Stimulated activated naive CD4-positive, alpha-beta T cell treated with Interleukin-2 at 50 U/mL for 16 hours (primary cell): ENCODE measurements at places on chromosomes 16 and 17.

- peak; percentile 7 for DNase-seq
Observed at GRCh38 chr16:22232277-22233036, 26.4 kb downstream of the EEF2K start.

DNA sequence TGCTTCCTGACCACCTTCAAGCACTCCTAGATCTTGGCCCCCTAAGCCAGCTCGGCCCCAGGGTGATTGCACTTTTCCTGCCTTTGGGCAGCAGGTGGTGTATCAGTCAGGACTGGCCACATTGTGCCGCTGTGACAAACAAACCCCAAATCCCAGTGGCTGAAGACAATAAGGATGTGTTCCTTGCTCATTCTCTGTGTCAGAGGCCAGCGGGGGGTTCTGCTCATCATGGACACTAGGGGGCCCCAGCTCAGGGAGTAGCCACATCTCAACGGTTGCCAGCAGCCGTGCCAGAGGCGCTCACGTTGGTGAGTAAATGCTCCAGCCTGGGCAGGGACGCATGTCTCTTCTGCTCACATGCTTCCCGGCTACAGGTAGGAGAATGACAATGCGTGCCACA, 60.4 kb downstream of the ZDHHC7 start:
- DNase-seq, result peak; percentile 7

GRCh38 chr17:17896746-17897145, 60.0 kb upstream of the SREBF1 start:
- no peak for DNase-seq

DNA sequence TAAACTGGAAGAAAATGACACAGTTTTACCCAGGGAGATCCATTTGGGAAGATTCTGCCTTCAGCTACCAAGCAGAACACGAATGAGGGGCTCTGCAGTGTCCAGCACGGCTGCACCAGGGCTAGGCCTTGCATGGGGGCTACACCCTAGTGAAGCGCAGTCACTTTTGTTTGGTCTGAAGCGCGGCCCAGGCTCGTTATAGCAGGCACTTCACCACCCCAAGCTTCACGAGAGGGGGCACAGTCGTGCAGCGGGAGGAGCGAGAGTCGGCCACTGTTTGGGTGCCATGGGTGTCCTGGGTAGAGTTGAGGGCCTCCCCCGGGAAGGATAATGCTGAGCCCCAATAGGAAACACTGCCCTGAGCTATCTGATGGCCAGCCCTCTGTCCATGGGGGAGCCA, 21.6 kb upstream of the IL17C start:
- DNase-seq, result no peak

GRCh38 chr17:51455211-51455610, 194.9 kb downstream of the UTP18 start:
- DNase-seq, result no peak

DNA sequence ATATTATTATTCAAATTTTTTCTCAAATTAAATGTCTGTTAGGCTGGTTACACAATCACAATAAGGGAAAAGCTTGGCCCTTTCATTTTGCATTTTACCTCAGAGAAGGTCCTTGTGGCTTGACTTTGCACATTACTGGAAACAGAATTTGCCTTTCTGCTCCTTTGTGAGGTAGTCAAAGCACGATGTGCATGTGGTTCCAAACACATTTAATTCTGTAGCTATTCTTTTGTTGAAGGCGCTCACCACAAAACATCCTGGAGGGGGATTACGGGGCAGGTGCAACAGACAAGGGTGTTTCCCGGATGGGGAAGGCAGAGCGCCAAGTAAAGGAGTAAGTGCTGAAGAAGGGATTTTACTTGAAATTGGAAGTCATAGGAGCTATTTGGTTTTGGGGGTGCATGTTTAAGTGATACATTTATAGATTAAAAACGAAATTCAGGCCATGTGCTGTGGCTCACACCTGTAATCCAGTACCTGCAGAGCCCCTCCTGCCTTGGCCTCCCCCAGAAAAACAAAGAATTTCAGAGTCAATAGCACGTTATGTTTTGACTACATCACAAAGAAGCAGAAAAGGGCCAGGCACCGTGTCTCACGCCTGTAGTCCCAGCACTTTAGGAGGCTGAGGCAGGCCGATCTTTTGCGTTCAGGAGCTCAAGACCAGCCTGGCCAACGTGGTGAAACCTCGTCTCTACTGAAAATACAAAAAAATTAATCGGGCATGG, 31.2 kb upstream of the TENT4B start:
- no peak for DNase-seq

DNA sequence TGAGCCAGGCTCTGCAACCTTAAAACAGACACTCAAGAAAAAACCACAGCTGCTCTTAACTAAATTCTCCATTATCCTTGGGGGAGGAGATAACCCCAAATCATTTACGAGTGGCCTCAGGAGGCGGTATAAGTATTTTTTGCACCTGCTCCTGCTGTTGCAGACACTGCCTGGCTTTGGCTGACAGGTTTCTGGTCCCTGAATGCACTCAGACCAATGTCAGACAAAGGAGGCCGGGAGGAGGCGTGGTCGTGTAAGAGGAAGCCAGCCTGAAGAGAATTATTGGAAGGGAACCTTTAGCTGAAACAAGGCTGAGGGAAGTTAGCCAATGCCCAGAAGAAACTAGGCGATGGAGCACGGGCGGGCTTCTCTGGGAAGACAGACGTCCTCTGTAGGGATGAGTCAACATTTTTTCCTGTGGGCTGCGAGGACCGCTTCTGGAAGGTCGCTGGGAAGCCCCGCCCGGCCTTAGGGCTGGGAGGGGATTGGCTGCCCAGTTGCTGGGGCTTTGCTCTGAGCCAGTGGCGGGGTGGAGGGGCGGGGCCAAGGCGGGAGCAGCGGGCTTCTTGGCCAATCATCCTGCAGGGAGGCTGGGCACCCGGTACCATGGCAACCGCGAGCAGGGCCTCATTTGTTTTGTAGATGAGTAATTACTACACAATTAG, 82.3 kb downstream of the CCDC182 start:
- DNase-seq, result peak; percentile 25

GRCh38 chr17:78168903-78169793, 767 bp downstream of the SYNGR2 start:
- peak; percentile 57 for DNase-seq

- DNase-seq, result no peak
Observed at GRCh38 chr17:62626719-62627218, 701 bp upstream of the MRC2 start.

DNA sequence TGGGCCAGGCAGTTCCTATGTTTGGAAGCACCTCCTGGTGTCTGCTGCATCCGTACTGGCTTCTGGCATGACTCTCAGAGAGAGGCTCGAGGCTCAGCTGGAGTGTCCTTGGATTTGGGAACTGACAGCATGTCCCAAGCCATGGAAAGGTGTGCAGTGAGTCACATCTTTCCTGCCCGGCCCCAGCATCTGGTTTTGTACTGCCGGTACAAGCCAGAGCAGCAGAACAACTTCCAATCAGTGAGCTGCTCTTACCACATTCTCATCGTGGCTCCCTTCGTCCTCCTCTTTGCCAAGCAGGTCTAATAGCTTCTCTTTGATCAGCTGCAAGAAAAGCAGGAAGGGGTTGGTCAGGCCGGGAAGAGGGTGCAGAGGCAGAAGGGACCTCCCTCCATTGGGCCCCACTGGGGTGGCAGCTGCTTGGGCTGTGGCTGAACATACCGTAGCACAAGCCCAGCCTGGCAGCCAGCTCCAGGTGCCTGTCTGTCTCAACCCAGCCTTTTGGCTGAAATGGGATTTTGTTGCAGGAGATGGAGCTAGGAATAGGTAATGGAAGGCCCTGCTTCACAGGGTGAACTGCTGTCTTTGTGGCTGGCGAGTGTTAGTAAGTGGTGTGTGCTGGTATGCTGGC, 24.2 kb downstream of the SPACA3 start:
- no peak for DNase-seq

DNA sequence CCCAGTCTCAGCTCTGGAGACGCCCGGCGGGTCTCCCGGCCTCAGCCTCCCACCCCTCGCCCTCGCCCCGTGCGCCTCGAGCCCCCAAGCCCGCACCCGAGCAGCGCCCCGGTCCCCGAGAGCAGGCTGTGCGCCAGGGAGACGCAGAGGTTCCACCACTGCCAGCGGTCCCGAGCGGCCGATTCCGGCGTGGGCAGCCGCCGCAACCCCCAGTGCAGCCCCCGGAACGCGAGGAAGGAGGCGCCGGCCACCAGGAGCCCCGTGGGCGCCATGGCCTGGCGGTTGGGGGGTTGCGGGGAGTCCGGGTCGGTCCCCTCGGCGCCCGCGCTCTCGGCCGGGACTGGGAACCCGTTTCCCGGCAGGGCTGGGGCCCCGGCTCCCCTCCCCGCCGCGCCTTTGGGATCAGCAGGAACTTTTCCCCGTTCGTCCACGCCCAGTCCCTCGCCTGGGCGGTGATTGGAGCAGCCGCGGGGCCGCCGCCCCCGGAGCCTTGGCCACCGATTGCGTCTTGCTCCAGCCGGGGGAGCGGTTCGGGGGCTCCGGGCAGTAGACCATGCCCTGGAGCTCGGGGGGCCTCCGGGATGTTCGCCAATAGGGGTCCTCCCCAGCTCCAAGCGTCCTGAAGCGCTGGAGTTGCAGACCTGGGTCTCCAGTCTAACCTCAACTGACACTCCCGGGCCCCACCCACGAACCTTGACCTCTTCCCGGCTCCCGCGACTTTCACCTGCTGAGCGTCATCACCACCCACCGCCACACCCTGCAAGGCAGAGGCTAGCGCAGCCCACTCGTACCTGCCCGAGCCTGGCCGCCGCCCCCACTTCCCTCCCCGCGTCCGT, at the start of gene TLCD2:
TLCD2 (minus strand) TSS at position 407 of the 836 bp plus-strand sequence; CDS start at position 272, 135 bp downstream.
- DNase-seq, result no peak

GRCh38 chr16:10684511-10685151, 10.1 kb downstream of the TEKT5 start:
- no peak for DNase-seq

GRCh38 chr16:52603015-52603414, 56.1 kb upstream of the TOX3 start:
- no peak for DNase-seq

- DNase-seq, result no peak
Observed at GRCh38 chr17:82006468-82007227, 16.0 kb downstream of the CENPX start.

GRCh38 chr16:23072769-23073549, 76.3 kb downstream of the USP31 start:
- DNase-seq, result no peak

DNA sequence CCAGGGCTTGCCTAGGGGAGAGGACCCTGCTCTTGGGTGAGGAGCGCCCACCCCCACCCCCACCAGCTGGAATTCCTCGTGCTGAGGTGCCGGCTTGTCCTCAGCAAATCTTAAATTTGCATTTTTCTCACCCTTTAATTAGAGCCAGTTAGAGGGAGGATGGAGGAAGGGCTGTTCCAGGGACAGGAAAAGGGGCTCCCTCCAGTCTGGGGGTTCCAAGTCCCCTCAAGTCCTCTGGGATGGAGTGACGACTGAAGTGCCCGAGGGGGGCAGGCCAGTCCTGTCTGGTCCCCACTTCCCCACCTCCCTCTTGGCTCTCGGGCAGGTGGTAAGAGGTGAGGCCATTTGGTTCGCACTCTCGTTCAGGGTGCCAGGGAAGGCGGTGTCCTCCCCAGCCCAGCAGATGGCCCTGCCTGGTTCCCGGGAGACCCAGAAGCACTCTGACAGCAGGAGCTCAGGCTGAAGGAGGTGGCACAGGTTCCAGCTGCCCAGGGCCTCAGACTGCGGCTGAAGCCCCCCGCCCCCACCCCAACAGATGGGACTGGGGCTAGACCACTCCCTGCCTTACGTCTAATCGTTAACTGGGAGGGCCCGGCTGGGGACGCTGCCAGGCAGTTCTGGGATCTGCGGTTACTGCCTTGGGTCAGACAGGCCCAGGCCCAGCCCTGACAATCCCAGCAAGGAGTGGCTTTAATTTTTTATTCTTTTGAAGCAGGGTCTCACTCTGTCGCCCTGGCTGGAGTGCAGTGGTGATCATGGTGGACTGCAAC, 2.2 kb downstream of the RAB26 start:
- DNase-seq, result no peak

DNA sequence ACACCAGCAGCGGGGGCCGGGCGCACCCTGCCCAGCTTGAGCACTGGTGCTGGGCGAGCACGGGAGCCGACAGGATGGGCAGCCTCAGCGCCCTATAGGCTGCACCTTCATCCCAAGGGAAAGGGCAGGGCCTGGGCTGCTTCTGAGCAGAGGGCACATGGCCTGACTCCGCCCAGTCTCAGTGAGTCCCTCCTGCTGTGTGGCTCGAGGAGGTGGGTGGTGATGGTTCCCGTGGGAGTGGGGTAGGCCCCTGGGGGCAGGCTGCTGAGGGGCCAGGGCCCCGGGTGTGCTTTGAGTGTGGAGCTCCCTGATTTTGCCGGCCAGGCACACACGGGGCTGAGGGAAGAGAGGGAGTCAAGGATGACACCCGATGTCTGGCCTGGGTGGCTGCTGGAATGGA, 37.9 kb downstream of the TSC2 start:
- DNase-seq, result no peak

- peak; percentile 9 for DNase-seq
Observed at GRCh38 chr17:80477647-80478478, 1.5 kb upstream of the NPTX1 start.

GRCh38 chr17:38656959-38657823, 17.6 kb downstream of the EPOP start:
- DNase-seq, result no peak

- no peak for DNase-seq
Observed at GRCh38 chr16:89138843-89139520, 32.6 kb upstream of the CDH15 start.

DNA sequence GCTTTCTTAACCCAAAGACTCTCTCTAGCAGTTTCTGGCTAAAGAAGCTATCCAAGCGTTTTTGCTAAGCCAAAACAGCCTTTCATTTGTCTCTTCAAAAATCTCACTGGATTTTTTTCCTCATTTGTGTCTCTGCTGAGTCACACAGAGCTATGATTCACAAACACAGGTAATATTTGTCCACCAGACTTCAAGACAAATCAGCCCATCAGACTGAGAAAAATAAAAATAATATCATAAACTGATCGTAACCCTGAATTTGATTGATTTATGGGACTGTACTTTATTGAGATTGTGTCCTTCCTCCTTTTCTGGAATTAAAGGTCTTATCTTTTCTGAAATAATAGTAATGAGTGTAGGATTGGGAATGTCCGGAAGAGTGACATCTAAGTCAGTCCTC, 25.8 kb downstream of the TRIM16 start:
- DNase-seq, result no peak

GRCh38 chr16:62194828-62195227, 158.6 kb upstream of the CDH8 start:
- DNase-seq, result no peak

GRCh38 chr16:50979806-50980620, 171.1 kb downstream of the SALL1 start:
- no peak for DNase-seq

- no peak for DNase-seq
Observed at GRCh38 chr16:14496786-14497185, 133.3 kb downstream of the PARN start.

GRCh38 chr17:79086609-79087427, 12.2 kb downstream of the ENGASE start:
- DNase-seq, result no peak

GRCh38 chr16:11948819-11949218, 7.0 kb upstream of the NPIPB2 start:
- no peak for DNase-seq
